ENCODE measurements at places on chromosomes 2 and 18.

DNA sequence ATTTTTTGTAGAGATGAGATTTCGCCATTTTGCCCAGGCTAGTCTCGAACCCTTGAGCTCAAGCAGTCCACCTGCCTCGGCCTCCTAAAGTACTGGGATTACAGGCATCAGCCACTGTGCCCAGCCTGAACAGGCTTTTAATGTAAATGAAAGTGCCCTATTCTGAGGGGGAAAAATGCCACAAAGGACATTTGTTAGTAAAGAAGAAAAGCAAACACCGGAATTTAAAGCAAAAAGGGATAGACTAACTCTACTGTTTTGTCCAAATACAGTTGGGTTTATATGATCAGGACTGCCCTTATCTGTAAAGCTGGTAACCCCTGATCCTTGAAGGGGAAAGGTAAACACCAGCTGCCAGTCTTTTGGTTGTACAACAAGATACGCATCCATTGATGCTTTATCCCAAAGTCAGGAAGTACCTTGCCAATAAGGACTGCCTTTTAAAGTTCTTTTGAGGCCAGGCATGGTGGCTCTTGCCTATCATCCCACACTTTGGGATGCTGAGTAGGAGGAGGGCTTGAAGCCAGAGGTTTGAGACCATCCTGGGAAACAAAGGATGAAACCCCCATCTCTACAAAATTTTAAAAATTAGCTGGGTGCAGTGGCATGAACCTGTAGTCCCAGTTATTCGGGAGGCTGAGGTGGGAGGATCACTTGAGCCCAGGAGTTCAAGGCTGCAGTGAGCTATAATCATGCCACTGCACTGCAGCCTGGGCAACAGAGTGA is 13.1 kb downstream of the CLEC4F start:
- no peaks in the 10 kb centered on the region for H3K27me3 ChIP-seq
- H3K4me3 ChIP-seq: no peak overlapping the region
- DNase-seq: no peak
- H3K27ac ChIP-seq: no peak overlapping the region

DNA sequence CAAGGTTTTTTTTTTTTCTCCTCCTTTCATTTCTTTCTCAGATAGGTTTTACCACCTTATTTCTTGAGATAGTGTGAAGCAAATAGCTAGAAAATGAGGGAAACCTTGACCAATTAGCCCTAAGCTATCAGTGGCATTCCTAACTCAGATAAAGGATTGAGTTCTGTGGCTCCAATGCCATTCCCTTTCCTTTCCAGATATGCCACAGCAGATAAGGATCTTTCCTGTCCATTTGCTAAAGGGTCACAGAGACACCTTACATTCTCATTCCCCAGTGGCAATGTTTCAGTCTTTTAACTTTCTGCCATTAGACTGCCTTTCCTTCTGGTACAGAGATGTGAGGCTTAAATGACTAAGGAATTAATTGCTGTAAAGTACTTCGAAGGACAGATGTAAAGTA is 81.7 kb downstream of the MGAT5 start:
- H3K4me3 ChIP-seq: no peak overlapping the region
- H3K27ac ChIP-seq: no peak overlapping the region
- H3K36me3 ChIP-seq: peaks cover 53% of the 10 kb centered on the region
- peaks cover 16% of the 10 kb centered on the region for H3K4me1 ChIP-seq
- no peaks in the 10 kb centered on the region for H3K27me3 ChIP-seq
- no peak for DNase-seq

- H3K27me3 ChIP-seq: no peaks in the 10 kb centered on the region
- H3K36me3 ChIP-seq: no peaks in the 10 kb centered on the region
- H3K4me3 ChIP-seq: no peak overlapping the region
- no peak overlapping the region for H3K27ac ChIP-seq
- DNase-seq: no peak
- H3K4me1 ChIP-seq: no peaks in the 10 kb centered on the region
Observed at GRCh38 chr2:216880509-216881184, 20.8 kb upstream of the TNP1 start.

DNA sequence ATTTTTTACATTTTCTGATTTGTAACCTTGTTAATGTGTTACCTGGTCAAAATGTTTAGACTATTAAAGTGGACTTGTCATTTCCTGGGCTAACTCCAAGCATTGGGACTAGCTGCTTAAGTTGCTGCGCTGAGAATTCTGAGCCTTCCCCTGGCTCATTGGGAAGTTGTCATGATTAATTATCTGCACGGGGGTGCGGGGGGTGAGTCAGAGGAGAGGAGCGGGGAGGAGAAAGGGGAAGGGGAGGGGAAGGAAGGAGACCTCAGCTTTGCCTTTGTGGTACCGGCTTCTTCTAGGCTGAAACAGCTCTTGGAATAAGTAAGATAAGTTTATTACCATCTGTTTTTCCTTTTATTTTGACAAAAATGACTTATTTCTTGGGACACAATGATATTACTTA is 52.9 kb upstream of the APCDD1 start:
- H3K4me3 ChIP-seq: no peak overlapping the region
- peaks cover 3% of the 10 kb centered on the region for H3K27me3 ChIP-seq
- H3K27ac ChIP-seq: no peak overlapping the region
- H3K36me3 ChIP-seq: no peaks in the 10 kb centered on the region
- peaks cover 11% of the 10 kb centered on the region for H3K4me1 ChIP-seq

- DNase-seq: no peak
- no peak overlapping the region for H3K4me3 ChIP-seq
- no peaks in the 10 kb centered on the region for H3K27me3 ChIP-seq
- H3K4me1 ChIP-seq: no peaks in the 10 kb centered on the region
- H3K27ac ChIP-seq: no peak overlapping the region
Observed at GRCh38 chr2:217622205-217623060, 380.4 kb downstream of the TNS1 start.

GRCh38 chr2:25690058-25690457 is 16.7 kb upstream of the DTNB start:
- H3K4me3 ChIP-seq: no peak overlapping the region
- no peak overlapping the region for H3K27ac ChIP-seq
- no peaks in the 10 kb centered on the region for H3K4me1 ChIP-seq
- DNase-seq: no peak
- H3K36me3 ChIP-seq: no peaks in the 10 kb centered on the region
- H3K27me3 ChIP-seq: no peaks in the 10 kb centered on the region

All from B cell (primary cell).